ENCODE measurements at places on chromosomes 2 and 18.

GRCh38 chr2:199455545-199456382 is 2.0 kb downstream of the SATB2 start:
- DNase-seq: peak; percentile 77

DNA sequence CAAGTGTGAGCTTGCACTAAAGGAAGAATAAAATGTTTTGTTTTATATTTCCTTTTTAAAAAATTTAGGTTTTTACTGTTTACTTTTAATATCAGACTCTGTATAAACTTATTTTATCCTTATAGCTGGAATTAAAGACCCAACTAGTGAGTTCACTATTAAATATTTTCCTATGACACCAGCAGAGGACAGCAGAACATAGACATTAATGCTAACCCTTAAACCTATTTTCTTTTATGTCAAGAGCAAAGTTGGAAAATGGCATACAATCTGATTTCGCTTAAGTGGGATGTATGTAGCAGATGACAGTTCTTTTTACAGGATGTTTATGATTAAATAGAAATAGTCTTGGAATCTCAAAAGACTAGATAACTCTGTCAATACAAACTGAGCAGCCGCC is 188.2 kb upstream of the XIRP2 start:
- peak; percentile 27 for DNase-seq

DNA sequence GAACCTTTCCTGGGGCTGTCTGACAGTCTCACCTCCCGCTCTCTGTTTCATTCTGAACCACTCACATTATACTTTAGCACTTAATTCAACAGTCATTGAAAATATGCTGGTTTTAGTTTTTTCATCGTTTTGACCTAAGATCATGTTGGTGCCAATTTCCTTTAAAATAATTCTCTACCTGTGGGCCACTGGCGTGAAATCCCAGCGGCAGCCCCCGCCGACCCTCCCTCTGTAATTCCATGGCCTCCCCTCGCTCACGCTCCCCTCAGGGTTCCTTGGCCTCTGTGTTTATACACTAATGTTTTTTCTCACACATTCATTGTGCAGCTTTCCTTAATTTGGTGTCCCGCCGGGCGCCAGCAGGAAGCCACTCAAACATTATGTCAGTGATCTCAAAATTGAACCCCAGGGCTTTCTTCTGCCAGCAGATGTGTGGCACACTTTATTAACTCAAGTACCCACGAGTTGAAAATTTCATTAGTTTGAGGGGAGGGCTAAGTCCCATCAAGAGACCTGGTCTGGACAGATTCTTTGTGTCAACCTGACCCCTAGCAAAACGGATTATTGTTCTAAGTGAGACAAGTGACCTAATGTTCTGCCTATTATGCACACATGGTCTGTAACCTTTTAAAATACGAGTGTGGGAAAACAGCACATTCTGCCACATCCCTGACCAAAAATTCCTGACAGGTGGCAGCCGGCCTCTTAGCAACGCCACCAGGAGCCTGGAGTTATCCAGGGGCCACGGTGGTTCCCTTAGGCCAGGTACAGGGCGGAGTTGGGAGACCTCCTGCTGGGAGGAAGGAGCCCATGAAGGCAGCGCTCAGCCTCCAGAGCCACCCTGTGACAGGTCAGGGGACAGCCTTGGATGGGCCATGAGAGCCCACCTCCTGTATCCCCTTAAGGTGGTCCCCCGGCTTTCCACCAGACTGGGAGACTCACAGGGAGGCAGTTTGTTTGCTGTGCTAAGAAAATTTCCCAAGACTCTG is 53.1 kb downstream of the APOB start:
- DNase-seq: no peak

DNA sequence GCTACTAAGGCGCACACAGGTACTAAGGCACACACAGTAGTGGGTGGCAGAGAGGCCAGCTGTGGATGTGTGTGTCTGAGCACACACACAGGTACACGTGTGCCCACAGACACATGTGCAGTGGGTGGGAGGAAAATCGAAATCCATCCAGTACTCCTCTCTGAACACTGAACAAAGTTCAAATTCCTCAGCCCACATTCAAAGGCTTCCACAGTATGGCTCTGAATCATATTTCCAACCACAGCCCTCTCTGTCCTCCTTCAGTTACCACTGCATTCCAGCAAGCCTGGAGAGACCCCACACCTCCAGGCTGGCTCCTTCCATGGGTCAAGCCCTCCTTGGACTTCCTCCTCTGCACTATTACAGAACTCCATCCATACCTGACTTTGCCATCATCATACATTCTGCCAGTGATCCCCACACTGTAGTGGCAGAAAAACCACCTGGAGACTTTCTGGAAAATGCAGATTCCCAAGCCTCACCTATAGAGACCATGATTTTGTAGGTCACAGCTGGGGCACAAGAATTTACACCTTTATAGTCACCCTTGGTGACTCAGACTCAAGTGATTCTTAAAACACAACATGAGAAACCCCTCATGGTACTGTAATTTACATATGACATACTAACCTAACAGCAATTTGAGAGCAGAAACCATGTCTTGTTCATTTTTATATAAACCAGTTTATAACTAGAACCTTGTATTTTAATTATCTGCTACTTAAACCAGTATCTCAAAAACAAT is 31.4 kb downstream of the EPG5 start:
- DNase-seq: peak; percentile 50

GRCh38 chr2:64262071-64262470 is 117.9 kb upstream of the PELI1 start:
- DNase-seq: no peak

DNA sequence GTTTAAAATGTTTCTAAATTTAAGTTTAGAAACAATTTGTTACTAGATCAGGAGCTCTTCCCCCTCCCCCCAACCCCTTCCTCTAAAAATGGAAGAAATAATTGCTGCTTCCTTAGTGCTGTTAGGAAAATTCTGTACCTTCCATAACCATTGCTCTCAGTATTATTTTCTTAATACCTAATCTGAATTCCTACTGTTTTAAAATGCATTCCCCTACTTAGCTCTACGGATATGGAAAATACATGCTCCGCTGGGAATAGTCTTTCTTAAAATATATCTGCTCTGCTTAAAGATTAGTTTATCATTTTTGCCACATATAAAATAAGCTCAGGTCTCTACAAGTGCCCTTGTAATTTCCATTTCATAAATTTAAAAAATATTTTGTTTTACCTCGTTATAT is 215.2 kb downstream of the TGIF1 start:
- no peak for DNase-seq

DNA sequence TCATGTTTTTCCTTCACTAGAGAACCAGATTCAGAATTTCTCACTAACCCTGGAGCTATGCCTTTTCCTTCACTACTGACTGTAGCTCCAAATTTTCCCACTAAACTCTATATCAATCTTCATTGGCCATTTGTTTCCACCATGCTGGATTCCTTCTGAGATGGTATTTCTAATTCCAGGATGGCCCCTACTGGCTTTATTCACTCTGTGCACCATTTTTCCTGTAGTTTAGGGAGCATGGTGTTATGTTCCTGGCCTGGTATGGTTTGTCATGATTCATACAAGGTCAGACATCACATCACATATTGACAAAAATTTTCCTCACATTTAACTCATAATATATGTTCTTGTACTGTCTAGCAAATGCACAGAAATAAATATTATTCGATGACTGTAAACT is 229.2 kb upstream of the TFPI start:
- DNase-seq: no peak

GRCh38 chr2:9004338-9005204 is 1.1 kb upstream of the MBOAT2 start:
- peak; percentile 22 for DNase-seq

GRCh38 chr2:11004199-11004598 is 92.5 kb downstream of the KCNF1 start:
- peak; percentile 12 for DNase-seq

DNA sequence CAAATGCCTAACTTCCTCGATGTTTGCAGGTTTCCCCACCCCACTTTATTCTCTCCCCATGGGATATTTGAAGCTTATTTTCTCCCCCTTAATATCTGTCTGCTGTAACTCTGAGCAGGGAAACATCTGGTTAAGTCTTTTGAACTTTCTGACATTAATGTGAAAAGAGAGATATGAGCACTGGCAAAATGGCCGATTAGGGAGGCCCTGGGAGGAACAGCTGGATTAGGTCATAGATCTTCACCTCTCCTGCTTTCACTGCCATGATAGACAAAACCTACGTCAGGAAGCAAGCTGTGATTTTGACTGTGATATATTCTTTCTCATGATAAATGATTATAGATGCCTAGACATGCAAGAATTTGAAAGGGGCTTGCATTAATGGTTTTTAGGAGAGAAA is 43.6 kb downstream of the LYPD6B start:
- DNase-seq: no peak

GRCh38 chr18:58231930-58232329 is 187.9 kb downstream of the NEDD4L start:
- no peak for DNase-seq

GRCh38 chr2:217851191-217852020 is 151.4 kb downstream of the TNS1 start:
- peak; percentile 58 for DNase-seq

DNA sequence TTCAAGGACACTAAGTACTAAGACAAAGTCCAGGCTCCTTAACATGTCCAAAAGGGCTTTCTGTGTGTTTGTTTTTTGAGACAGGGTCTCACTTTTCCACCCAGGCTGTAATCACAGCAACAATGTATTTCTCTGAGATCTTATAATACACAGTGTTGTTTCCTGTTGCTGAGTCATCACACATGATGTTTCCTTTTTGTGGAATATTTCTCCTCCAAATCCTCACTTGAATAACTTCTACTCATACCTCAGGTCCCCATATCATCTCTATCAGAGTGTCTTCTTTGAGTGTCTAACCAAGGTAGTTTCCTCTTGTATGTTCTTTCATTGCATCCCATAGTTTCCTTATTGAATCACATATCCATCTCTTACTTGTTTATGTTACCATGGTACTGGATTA is 632.0 kb upstream of the PIK3C3 start:
- peak; percentile 34 for DNase-seq

- no peak for DNase-seq
These were observed 116.6 kb upstream of the PELI1 start for GRCh38 chr2:64260817-64261216.

- peak; percentile 15 for DNase-seq
These were observed 81.3 kb upstream of the PIK3C3 start for GRCh38 chr18:41873730-41874129.

DNA sequence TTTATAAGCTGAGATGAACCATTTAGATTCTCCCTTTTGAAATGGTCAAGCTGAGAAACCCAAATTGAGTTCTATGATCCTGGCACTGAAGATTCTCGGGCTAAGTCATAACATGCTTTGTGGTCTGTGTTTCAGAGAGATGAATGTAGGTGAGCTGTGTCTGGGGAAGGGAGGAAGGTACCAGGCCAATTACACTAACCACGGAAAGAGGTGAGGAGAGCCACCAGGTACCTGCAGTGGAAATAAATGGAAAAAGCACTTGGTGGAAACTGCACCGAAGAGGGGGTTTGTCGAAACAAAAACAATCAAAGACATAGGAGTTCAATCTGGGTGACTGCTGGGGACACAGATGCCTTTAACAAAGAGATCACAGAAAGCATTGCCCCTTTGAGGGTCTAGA is 963 bp upstream of the MRPL44 start:
- no peak for DNase-seq

DNA sequence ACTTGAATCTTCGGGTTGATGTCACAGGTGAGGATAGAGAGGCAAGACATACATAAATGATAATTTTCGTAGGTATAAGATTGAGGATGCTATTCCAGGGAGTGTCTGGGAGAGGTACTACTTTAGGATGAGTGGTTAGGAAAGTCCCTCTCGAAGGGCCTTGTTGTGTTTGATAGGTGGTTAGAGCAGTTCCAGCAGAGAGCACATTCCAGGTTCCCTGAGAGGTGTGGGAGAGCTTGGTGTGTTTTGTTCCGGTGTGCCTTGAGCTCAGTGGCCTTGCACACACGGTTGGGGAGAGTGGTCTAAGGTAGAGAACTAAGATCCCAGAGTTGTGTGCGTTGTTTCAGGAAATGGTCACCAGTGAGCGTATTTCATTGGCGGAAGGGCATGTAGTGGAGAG is 191.4 kb downstream of the ZNF407 start:
- DNase-seq: no peak

GRCh38 chr2:178962805-178963433 is 87.0 kb downstream of the CCDC141 start:
- no peak for DNase-seq

DNA sequence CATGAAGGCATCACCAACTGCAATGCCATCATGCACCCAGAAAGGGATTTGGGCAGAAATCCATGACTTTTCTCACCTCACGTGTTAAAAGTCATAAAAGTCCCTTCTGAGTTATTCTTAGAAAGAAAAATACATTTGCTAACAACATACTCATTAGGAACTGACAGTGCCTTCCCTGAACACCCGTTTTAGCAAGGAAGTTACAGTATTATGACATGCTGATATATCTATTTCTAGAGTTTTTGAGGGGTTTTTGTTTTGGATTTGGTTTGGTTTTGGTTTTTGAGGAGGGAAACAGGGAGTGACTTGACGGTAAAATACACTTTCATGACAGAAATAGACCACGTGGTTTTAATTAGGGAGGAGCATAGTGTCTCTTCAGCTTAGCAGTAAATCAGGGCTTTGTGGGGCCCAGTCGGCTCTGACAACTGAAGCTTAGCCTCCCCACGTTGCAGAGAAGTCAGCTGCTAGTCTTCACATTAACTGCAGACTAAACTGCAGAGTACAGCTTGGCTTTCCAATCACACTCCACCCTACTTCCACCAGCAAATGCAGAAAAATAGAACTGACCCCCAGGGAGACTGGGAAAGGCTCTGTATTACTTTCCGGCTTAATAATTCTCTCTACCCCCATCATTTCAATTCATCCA is 141.4 kb downstream of the FAM124B start:
- no peak for DNase-seq

GRCh38 chr2:182416191-182416590 is 10.6 kb downstream of the PDE1A start:
- no peak for DNase-seq

DNA sequence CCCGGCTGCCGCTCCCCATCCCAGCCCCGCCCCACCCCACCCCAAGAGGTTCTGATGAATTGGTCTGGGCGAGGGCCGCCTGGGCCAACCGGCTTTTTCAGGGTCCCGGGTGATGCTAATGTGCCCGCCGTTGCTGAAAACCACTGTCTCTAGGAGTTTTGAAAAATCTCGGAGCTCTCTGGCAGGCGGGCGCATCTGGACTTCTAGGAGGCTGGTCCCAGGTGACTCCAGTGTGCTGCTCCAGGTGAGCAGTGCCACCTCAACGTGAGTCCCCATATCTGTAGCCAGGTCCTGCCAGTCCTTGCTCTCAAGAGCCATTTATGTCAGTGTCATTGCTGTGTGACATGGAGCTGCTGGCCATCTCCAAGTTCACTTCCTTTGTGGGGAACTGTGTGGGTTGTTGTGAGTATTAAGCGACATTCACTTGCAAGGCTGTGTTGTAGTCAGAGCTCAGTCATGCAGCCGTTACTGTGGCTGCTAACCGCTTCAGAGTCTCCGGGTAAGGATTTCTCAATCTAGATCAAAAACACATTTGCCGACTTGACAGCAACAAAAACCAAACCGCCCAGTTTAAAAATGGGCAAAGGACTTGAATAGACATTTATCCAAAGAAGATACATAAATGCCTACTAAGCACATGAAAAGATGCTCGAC is at the start of gene RFX8:
Gene RFX8 (minus strand): TSS at position 382 of the 654 bp plus-strand sequence. CDS start 8,264 bp downstream, outside the sequence.
- peak; percentile 94 for DNase-seq
